ENCODE measurements at places on chromosomes 5 and 9.

DNA sequence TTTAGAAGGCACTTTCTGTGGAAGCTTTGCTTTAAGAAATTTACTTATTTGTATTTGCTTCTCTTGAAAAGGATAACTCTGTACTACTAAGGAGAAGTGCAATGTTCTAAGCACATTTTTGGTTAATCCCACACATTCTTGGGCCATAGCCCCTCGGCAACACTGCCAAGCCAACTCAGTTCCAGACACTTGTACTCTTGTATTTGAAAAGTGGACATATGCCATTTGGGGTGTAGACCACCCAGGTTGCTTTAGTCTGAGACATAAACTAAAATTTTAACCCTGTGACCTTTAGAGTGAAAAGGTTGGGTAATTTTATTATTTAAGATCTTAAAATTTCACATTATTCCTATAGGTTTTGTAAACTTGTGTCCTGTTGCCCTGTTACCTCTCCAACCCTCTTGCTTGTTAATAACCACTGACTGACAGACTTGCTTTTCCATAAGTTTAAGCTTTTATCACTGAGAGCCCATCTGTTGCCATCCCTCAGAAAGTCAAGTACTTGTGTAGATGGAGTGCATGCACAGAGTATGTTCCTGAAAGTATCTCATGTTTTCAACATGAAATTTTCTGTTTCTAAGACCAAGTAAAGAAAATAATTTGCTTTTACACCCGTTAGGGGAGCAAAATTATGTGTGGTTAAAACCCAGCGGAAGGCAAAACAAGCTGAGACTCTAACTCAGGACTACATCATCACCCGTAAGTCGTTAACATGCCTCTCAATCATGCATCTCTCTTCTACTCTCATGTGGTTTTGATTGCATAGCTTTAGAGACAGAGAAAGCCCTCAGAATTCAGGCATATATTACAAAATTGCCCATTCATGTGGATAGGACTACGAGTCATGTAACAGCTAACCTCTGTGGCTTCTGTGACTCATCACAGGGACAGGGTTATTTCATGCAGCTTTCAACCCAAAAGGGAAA, 117.3 kb downstream of the GDNF start:
- no peak for DNase-seq

- no peak for DNase-seq
These were observed 17.1 kb upstream of the GLIPR2 start for GRCh38 chr9:36119476-36119875.

DNA sequence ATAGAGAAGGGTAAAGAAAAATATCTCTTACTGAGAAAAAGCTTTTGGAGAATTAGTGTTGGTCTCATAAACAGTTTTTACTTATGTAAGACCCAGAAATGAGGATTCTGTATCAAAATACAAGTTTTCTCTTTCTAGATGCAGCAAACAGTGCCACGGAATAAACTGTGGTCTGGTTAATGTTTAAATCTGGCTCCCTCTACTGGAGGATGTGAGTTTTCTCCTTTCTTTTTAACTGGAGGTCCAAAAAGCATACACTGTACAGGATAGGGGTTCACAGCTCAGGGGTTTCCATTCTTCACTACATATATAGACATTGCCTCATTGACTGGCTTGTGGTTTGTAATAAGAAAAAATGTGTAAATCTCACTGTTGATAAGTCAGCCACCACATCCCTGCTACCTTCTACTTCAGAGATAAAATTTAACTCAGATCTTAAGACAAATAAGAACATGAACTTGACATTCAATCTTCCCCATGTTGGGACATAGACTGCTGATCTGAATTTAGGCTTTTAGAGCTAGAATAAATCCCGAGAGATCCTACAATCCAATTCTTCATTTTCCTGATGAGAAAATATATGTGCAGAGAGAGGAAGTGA, 98.9 kb downstream of the CFAP95 start:
- DNase-seq: no peak

DNA sequence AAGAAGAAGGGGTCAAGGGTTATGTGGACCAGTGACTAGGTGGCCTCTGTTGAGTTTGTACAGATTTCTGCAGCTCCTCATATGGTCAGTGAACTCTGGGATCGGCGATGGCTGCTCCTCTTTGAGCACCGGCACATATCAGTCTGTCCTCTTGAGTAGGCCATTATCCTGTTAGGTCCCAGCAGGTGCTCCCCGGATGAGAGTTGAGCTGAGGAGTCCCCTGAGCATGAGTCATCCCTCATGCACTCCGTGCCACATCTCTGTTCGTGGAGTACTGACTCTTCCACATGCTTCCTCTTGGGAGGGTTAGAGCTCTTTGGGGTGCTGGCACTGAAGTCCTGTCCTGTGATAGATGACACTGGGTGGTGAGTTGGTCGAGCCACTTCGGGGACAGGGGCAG, 143.7 kb downstream of the PTTG1 start:
- DNase-seq: no peak

All from activated T-cell treated with anti-CD3 and anti-CD28 coated beads for 1 hour (primary cell).